ENCODE measurements at places on chromosomes 3 and 15.
A peak's percentile ranks its signal among the peaks of the same experiment; 100 is the strongest.

- no peak for DNase-seq
Observed at GRCh38 chr3:117434661-117435412, 725.3 kb downstream of the TUSC7 start.

GRCh38 chr3:165359005-165359404 is 162.8 kb upstream of the SLITRK3 start:
- DNase-seq, result no peak

GRCh38 chr3:172516318-172517214 is 6.7 kb downstream of the TNFSF10 start:
- DNase-seq, result peak; percentile 86

DNA sequence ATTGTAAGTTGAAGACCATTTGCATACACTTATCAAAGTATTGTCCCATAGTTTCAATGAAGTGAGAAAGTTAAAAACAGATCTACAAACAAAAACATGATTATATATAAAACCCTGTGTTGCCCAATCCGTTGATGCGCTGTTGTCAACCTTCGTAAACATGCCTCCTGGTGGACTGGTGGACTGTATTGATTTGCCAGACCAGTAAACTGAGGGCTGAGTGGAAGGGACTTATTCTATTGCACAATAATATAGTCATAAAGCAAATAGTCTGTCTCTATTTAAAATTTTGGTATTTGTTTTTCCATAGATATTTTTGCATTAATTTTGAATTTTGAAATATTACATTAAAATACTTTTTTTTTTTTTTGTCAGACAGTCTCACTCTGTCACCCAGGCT is 102.5 kb downstream of the GAP43 start:
- DNase-seq, result no peak

DNA sequence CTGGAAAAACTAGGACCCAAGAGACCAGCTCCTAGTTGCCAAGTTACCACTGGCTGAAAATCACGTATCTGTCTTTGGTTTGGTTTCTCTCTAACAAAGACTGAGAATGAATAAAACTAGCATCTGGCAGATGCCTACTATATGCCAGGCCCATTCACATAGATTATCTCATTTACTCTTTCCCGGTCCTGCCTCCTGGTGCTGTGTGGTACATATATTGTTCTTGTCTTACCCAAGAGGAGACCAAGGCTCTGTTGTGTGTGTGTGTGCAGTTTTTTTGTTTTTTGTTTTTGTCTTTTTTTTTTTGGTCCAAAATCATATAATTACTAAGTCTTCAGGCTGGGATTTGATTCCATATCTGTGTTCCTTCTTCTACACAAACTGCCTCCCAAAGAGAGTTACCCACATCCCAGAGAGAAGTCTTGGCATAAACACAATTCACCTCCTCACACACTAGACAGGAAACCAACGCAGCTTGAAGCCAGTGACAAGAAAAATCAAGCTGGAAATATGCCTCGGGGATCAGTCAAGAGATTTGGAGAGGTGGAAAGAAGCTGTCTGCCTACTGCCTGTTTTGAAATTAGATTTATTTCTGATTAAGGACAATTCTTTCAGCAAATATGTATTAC is 891 bp downstream of the AHSG start:
- no peak for DNase-seq

DNA sequence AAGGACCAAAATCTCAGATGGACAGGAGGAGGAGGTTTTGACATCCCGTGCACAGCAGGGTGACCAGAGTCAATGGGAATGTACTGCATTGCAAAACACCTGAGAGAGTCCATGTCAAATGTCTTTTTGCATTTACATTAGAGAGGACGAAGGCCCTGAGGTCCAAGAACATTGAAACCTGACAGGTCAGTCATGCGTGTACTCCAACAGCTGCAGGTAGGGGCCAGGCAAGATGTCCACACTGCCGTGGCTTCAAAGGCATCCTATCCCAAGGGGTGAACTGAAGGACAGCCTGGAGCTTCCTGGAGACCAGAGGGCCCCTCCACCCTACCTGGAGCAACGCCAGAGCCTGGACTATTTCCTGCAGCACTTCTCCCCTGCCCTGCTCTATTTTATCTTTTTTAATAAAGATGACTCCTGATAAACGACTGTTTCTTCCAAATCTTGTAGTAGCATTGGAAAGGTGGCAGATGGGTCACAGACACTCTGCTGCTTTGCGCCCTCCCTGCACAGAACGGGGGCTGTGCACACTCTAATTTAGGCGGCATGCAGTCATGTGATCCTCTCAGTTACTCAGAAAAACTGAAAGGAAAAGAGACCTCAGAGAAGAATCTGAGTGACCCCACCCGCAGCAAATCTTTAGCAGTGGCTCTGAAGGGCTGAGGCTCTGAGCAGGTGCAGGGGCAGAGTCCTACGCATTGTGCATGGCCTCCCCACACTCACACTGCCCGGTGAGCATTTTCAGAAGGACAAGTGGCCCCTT is 68.2 kb downstream of the HMCES start:
- peak; percentile 29 for DNase-seq

DNA sequence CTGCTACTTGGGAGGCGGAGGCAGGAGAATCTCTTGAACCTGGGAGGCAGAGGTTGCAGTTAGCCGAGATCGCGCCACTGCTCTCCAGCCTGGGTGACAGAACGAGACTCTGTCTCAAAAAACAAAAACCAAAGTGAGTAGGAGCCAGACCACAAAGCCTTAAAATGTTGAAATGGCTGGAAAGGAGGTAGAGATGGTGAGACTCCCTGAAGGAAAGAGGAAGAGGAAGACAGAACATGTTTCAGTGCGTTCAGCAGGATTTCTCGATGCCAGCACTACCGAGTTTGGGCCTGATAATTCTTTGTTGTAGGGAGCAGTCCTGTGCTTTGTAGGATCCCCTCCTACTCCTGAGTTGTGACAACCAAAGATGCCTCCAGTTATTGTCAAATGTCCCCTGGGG is 189.9 kb downstream of the AKAP13 start:
- DNase-seq, result no peak

DNA sequence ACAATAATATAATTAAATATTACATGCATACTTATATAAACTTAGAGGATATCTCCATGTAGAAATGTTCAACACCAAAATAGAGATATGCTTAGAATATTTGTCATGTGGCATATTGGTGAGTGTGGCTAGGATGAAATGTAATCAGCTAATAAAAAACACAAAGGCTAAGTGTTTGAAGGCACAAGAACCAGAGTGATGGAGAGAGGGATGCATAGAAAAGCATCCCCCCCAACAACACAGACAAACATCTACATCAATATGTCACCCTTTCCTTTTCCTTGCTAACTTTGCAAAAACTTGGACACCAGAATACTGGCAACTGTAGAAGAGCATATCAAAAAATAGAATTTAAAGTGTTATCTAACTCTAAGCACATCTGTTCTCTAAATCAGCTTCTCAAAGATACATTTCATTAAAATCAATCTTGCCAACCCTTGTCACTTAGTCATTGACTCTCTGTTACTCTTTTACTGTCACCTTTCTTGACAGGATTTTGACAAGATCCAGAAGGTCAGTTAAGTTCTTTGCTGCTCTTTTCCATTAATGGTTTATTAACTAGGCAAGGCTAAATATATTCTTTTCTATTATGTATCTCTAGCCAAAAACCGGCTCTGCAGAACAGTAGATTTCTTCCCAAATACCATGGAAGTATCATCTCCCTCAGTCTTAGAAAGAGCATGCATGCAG is 695.9 kb downstream of the OTOL1 start:
- DNase-seq, result no peak

GRCh38 chr3:14389716-14390115 is 12.7 kb upstream of the SLC6A6 start:
- no peak for DNase-seq

GRCh38 chr15:63893866-63894661 is 60.3 kb upstream of the HERC1 start:
- DNase-seq, result no peak

GRCh38 chr3:64244011-64244942 is 19.0 kb upstream of the PRICKLE2 start:
- DNase-seq, result no peak

GRCh38 chr15:47439146-47440111 is 277.9 kb upstream of the SEMA6D start:
- no peak for DNase-seq

GRCh38 chr15:71249986-71250385 is 134.7 kb downstream of the THSD4 start:
- DNase-seq, result no peak

GRCh38 chr15:26084771-26085170 is 221.6 kb upstream of the ATP10A start:
- DNase-seq, result no peak

DNA sequence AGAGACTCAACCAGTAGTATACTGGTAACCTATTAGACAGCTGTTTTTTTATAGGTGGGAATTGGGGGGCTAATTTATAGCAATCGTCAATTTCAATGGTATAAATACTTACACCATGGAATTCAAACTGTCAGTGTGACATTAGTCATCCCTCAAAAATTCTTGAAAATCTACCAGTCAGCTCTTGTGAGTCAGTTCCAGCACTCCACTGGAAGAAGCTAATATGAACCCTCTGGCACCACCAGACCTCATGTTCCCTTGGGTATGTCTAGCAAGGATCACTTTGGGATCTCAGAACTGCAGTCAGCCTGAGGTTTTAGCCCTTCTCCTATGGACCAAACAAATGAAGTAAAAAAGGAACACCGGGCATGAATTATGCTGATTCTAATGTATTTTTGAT is 11.8 kb upstream of the UACA start:
- no peak for DNase-seq

GRCh38 chr3:62454916-62455315 is 81.6 kb upstream of the FEZF2 start:
- DNase-seq, result no peak

- peak; percentile 19 for DNase-seq
Observed at GRCh38 chr3:130850044-130850797, 43.7 kb upstream of the ATP2C1 start.

DNA sequence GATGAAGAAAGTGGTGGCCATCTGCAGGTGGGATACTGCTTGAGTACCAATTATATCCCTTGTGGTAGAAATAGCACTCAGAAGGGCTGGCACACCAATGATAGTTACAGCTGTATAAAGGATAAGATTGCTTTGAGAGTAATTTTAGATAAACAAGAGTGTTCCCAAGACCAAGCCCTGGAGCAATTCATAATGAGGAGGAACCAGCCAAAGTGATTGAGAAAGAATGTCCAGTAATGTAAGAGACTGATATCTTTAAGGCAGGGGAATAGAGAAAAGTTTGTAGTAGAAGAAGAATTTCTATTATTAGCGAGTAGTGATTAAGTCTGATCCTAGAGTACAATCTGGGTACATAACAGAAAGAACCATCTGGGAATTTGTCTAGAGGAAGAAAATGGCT is 945.1 kb downstream of the OTOL1 start:
- no peak for DNase-seq

GRCh38 chr3:127183931-127184869 is 8.7 kb upstream of the PRR23E start:
- no peak for DNase-seq

- no peak for DNase-seq
Observed at GRCh38 chr3:126170073-126170777, 10.2 kb downstream of the ALDH1L1 start.

GRCh38 chr15:23518104-23518503 is 47.4 kb upstream of the MKRN3 start:
- no peak for DNase-seq

GRCh38 chr3:55668359-55668758 is 181.3 kb upstream of the WNT5A start:
- no peak for DNase-seq

- no peak for DNase-seq
Observed at GRCh38 chr3:24043985-24044384, 98.9 kb downstream of the NR1D2 start.

DNA sequence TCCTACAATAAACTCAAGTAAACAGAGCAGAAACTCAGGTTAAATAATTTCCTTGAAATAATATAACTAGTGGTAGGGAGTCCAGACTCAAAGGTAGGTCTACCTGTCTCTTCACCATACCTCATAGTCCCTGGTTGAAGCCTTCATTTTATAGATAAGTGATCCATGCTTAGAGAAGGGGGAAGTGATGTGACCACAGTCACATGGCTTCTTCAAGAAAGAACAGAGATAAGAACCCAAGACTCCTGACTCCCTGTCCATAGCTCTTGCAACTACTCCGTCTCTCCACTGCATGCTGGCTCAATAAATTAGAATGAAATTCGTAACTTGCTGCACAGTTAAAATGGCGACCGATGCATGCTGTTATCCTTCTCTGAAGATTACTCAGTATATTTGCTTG is 11.0 kb upstream of the C15orf61 start:
- DNase-seq, result no peak

GRCh38 chr3:64141476-64141875 is 83.8 kb downstream of the PRICKLE2 start:
- no peak for DNase-seq

- no peak for DNase-seq
Observed at GRCh38 chr3:132362329-132362728, 45.1 kb downstream of the ACP3 start.

DNA sequence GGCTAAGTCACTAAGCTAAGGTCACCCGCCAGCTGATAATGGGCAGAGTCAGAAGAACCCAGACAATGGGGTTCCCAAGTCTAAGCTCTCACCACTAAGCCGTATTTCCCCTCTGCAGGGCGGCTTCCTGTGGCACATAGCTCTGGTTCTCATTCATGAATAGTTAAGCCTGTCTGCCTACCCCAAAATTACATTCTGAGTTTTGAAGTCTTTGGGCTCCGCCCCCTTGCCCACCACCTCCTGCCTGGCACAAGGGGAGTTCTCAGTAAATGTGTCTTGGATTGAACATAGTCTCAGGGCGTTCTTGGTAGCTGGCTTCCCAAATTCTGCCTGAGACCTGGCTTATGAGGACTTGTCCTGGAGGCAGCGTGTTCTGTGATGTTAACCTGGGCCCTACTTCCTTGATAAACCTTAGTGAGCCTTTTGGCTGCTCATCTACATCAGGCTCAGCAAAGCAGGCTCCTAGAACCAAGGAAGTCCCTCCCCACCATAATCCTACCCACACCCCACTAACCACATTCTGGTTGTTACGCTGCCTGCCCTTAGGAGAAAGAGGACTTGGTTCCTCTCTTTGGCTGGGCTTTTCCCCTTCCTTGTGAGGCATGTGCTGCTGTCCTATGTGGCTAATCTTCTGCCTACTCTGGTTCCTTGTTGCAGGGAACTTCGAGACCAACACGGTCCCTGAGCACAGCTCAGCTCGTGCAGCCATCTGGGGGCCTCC is 54.9 kb downstream of the STARD5 start:
- no peak for DNase-seq

DNA sequence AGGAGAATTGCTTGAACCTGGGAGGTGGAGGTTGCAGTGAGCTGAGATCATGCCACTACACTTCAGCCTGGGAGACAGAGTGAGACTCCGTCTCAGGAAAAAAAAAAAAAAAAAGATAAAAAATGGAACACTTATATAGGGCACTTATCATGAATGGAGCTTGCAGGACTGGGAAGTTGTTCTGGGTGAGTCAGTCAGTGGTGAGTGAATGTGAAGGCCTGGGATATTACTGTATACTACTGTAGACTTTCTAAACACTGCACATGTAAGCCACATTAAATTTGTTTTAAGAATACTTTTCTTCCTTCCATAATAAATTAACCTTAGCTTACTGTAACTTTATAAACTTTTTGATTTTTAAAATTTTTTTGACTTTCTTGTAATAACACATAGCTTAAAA is 59.8 kb downstream of the SFMBT1 start:
- DNase-seq, result no peak

- DNase-seq, result no peak
Observed at GRCh38 chr3:52912885-52913731, 15.8 kb upstream of the STIMATE start.

- no peak for DNase-seq
Observed at GRCh38 chr15:72086920-72087648, 30.9 kb downstream of the MYO9A start.

- no peak for DNase-seq
Observed at GRCh38 chr3:146813496-146813895, 208.3 kb upstream of the PLSCR5 start.
